Urinary bladder (tissue), 4 donors: ENCODE measurements at places on chromosomes 16 and 17. TPM values are rescaled to one million over a fixed set of nuclear protein-coding genes. Genes with fewer than 3 reads are reported as not detected.

DNA sequence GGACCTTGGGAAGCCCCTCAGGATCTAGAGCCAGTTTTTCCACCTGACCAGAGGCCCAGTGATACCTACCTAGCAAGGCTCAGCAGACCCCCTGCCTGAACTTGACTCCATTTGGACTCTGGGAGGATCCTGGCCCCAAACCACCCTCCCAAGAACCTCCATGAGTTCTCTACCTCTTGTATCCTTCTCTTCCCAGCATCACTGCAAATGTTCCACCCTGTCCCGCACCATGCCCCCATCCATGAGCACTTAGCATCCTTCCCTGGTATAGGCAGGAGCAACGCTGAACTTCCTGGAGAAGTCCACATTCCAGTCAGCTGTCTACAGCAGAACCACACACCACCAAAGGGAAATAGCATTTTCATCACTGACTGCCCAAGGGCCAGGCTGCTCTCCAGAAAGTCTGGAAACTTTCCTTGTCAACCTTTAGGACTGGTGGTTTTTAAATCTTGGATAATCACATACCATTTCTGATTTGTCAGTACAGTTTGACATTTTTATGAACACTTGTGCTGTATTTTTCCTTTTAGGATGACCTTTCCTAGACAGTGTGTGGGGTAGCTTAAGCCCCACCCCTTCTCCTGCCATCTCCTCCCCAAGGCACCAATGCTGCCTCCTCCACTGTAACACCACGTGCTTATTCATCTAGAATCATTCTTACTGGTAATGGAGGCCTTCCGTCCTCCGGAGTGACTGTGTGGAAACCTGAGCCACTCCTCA, 13.9 kb downstream of the EIF4A3 start:
- no peak for DNase-seq

GRCh38 chr17:38605411-38605840, 326 bp downstream of the SRCIN1 start:
- no peak for DNase-seq

DNA sequence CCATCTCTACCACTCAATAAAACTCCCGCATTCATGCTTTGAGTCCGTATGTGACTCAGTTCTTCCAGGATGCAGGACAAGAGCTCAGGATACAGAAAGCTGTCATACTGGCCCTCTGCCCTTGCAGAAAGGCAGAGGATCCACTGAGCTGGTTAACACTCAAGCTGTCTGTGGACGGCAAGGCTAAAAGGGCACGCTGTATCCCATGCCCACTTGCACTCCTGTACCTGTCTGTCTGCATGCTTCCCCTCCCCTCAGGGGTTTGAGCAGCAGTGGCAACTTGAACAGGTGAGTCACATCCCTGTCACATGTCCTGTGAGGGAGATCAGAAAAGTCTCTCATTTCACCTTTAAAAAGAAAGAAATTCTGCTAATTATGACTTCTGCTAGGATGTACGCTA, 293.8 kb downstream of the HS3ST3B1 start:
- DNase-seq: no peak

DNA sequence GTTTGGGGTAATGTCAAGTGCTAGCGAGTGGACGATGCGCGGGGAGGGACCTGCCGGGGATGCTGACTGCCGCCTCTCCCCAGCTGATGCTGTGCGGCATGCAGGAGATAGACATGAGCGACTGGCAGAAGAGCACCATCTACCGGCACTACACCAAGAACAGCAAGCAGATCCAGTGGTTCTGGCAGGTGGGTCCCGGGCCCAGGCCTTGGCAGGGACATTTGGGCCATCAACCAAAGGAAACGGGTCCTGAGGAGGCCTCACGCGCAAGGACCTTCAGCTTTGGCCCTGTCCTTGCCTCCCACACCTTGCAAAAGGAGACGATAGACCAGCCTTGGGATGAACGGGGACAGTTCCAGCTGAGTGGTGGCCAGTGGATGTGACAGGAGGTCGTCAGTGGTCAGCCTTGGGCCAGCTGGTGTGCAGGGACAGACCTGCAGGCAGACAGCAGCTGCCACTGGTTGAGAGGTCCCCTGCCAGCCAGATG, 13.6 kb upstream of the CLEC18A start:
- DNase-seq: no peak

GRCh38 chr16:67781565-67781921, 24.8 kb downstream of the RANBP10 start:
- DNase-seq: no peak

DNA sequence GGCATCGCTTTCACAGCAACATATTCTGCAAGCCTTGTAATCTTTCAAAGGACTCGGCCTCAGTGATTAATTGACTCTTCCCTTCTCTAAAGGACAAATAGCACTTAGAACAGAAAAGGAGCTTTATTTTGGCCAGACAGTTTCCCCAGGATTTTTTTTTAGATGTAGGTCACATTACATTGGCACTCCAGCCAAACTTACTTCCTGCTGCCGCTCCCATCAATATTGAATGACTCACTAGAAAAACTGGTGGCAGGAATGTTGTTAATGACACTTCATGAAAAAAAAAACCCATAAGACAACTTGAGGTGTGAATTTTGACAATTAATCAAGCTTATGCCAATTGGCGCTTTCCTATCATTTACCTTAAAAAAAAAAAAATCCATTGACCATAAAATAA, 432.6 kb downstream of the TOX3 start:
- DNase-seq: no peak

GRCh38 chr17:13749891-13750235, 148.1 kb upstream of the HS3ST3A1 start:
- DNase-seq: no peak

GRCh38 chr17:56597495-56597990, 4.0 kb downstream of the NOG start:
- DNase-seq: no peak

DNA sequence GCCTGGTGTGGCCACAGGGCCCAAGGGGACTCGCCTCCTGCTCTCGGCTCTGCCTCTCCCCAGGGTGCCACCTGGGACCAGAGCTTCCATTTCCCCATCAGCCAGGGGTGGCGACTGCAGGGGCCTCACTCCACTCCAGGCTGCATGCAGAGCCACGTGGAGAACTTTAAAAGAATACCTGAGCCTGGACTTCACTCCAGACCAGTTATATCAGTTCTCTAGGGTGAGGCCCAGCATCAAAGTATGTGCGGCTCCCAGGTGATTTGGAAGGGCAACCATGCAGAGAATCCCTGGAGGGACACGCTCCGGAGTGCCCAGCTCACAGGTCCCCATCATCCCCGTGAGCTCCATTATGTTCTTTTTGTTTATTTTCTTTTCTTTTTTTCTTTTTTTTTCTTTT, 39.8 kb downstream of the KIAA0513 start:
- DNase-seq: no peak

DNA sequence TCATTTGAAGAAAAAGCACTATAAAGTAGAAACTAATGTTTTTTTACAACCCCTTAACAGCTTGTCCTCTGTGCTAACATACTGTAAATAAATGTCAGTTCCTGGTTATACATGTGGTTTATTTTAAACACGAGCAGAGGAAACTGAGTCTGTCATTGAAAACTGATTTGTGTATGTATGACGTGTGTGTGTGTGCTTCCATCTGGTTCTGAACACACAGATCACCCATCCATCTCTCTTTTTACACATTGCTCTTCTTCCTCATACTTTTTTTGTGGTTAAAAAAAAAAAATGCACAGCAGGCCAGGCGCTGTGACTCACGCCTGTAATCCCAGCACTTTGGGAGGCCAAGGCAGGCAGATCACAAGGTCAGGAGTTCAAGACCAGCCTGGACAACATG, 49.5 kb downstream of the ZNF423 start:
- DNase-seq: no peak

GRCh38 chr16:73483934-73484711, 436.2 kb upstream of the ZFHX3 start:
- DNase-seq: no peak

- no peak for DNase-seq
These were observed 31.6 kb upstream of the SLC12A3 start for GRCh38 chr16:56833243-56833970.

- DNase-seq: no peak
These were observed 15.9 kb downstream of the RAB5C start for GRCh38 chr17:42138749-42139492.

DNA sequence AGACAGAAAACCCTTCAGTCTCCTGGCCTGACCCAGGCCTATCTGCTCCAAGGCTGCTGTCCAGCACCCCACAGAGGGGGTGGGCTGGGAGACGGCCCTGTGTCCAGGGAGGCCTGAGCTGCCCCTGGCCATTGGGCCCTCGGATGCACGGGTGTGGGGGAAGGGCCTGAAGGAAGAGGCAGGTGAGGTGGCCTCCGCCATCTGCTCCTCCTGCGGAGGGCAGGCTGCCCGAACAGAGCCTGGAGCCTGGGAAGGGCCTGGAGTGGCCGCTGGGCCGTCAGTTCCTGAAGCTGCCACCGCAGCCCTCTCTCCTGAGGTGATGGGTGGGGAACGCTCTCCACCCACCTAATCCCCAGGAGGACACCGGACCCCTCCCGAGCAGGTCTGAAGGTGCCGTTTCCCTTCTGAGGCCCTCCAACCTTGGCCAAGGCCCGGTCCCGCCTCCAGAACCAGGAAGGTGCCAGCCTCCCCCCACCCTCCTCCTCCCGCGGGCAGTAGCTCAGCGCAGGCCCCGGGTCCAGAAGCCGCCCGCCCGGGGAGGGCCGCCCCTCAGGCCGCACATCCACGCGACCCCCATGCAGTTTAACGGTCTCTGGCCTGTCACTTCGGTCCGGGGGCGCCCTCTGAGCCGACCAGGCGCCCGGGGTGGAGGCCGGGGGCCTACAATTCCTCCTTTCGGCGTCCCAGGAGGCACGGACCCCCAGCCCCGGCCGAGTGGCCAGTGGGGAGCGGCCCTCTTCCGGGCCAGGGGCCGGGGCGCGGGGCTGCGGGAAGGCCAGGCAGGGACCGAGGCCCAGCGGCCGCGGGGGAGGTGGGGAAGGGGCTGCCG, 835 bp downstream of the FBXL16 start:
- DNase-seq: no peak

GRCh38 chr16:50539822-50540710, 8.1 kb upstream of the NKD1 start:
- DNase-seq: no peak

GRCh38 chr17:44282264-44282663, 14.3 kb upstream of the SLC4A1 start:
- DNase-seq: no peak

- no peak for DNase-seq
These were observed 97.1 kb upstream of the TMEM97 start for GRCh38 chr17:28221751-28222414.

DNA sequence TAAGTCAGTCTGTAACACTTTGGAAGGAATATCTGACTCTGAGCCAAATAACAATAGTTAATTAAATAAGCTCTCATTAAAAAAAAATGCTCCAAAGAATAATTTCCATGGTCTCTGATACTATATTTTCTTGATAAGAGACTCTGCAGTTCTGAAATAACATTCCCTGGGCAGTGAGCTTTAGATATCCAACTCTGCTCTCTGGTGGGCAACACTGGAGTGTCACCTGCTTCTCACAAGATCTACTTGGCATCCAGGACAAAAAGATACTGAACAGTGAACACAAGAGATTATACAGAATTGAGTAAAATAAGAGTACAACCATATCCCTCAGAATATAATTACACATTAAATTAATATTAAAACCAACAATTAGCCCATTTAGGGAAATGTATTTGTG, 13.7 kb downstream of the BLMH start:
- no peak for DNase-seq

DNA sequence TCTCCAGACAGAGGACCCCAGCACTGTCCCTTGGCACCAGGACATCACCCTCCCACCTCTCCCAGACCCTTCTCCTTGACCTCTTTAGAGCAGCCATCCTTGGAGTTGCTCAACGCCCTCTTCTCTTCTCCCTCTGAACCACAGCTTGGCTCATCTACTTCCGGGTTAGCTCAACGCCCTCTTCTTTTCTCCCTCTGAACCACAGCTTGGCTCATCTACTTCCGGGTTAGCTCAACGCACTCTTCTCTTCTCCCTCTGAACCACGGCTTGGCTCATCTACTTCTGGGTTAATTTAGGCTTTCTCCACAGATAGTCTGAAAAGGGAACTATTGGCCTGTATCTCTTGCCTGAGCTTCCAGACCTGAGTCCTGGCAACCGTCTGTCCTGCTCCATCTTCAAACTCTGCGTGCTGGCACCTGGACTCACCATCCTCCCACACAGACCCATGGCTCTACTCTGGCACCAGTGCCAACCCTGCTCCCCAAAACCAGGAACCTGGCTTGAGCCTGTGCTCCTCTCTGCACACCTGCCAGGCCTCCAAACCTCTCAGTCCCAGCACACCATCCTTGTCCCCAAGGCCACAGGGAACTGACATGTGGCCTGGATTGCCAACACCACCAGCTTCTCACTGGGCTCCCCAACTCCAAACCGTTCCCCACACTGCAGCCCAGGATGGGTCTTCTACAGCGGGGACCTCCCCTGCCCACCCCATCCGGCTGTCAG, 25.3 kb upstream of the FAAP100 start:
- DNase-seq: no peak

DNA sequence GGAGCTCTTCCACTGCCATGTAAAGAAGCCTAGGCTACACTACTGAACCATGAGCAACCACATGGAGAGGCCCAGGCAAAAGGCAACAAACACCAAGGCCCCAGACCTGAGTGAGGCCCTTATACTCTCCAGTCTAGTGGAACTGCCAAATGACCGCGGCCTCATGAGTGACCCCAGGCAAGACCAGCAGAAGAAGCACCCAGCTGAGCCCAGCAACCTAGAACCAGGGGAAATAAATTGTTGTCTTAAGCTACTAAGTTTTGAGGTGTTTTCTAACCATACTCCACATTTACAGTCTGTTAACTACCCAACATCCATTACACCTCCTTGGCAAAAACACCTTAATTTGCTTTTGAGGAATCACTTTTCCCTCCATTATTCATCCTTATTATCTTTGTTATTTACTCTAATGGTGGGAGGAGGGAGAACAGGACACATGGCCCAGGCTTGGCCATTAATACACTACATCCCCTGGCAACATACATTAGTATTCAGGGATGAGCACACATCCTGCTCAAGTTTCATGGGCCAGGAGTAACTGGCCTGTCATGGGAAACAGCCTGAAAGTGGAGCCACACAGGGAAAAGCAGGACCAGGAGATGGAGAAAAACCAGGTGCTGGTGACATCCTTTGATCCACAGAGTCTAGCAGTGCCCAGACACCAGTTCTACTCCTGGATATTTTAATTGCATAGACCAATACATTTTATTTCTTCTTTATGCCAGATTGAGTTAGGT, 26.2 kb downstream of the SLC39A11 start:
- DNase-seq: no peak

DNA sequence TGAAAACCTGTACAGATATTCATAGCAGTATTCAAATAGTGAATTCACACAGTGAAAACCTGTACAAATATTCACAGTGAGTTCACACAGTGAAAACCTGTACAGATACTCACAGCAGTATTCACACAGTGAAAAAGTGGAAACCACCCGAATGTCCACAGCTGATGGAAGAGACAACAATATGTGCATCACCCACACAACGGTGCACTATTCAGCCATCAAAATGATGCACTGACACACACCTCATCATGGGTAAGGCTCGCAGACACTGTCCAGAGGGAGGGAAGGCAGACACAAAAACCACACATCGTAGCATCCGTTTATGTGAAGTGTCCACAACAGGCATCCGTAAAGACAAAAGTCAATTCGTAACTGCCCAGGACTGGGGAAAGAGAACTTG, 100.9 kb downstream of the VPS53 start:
- DNase-seq: no peak

GRCh38 chr17:42305543-42306384, 17.5 kb downstream of the STAT5A start:
- DNase-seq: no peak

- DNase-seq: no peak
These were observed 5.7 kb downstream of the METRNL start for GRCh38 chr17:83085103-83085502.

PYDC1 gene
- not detected for total RNA-seq

TBC1D3E gene
- 0.26 TPM for total RNA-seq

MPO gene
- 1.0 TPM for total RNA-seq

KLHL11 gene
- total RNA-seq: 35.0 TPM

GCGR gene
- total RNA-seq: not detected

NPIPB13 gene
- 3.8 TPM for total RNA-seq
